T-cell (primary cell): ENCODE measurements at places on chromosomes 5 and 9.

DNA sequence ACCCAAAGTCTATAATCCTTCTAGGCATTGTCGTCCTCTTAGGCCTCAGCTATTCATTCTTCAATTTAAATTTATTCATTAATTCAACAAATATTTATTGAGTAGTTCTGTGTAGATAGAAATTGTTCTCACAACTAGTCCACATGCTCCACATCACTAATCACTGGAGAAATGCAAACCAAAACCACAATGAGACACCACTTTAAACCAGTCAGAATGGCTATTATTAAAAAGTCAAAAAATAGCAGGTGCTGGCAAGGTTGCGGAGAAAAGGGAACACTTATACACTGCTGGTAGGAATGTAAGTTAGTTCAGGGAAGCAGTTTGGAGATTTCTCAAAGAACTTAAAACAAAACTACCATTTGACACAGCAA is 51.1 kb upstream of the TNFSF15 start:
- no peak for DNase-seq

- no peak for DNase-seq
Observed at GRCh38 chr5:83337453-83338035, 134.0 kb upstream of the VCAN start.

DNA sequence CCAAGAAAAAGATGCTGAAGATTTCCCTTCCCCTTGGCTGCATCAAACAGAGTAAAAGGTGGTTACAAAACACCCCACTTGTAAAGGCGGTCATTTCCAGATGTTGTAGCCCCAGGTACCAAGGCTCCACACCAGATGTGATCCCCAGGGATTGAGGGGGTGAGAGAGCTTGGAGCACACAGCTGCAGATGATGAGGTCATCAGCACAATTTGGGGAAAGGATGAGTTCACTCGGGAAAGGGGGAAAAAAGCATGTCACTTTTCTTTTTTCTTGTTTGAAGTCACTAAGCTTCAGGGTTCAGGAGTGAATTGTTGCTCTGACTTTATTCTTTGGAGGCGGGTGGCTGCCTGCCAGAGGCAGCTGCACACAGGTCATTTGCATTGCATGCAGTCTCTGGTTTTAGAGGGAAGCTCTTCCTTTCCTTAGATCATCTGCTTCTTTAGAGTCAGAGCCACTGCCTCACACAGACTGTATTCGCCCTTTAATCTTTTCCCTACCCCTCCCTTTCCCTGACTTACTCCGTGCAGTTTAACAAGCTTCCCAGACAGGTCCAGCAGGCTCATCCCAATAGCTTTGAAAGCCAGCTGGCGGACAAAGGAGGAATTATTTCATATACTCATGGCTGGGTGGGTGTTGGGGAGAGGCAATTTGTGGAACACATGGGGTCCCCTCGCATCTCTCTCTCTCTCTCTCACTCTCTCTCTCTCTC is 409.3 kb upstream of the SLC24A2 start:
- DNase-seq = no peak

DNA sequence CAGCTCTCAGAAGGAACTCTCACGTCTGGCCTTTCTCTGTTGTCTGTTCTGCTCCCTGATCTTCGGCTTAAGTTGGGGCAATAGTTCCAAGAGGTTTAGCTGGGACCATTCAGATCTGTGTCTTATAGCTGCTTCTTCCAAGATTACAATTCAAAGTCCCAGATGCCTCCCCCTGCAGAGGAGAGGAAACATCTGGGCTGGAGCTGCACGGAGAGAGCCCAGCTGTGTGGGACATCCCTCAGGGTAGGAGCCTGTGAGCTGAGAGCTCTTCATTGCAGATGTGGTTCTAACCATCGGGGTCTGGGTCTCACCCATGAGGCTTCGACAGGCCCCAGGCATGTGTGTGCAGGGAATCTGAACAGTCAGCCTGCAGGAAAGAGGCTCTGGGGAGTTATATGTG is 9.0 kb upstream of the PHF19 start:
- no peak for DNase-seq

- no peak for DNase-seq
Observed at GRCh38 chr5:67426961-67427849, 230.6 kb upstream of the CD180 start.

GRCh38 chr9:114296338-114296737 is 26.6 kb upstream of the ORM1 start:
- no peak for DNase-seq

- no peak for DNase-seq
Observed at GRCh38 chr5:34841816-34842215, 2.9 kb downstream of the TTC23L start.

DNA sequence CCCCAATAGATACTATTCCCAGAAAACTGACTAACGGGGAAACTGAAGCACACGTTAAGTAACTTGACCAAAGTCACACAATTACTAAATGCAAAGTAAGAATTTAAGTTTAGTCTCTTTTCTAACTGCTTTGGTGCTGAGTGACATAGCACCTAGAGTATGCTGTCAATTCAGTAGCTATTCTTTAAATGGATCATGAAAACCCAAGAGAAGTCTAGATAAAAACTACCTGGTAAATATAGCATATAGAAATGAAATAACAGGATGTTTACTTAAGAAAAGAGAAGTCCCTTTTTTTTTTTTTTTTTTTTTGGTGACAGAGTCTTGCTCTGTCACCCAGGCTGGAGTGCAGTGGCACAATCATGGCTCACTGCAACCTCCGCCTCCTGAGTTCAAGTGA is 129.2 kb downstream of the PDE4D start:
- DNase-seq = no peak

DNA sequence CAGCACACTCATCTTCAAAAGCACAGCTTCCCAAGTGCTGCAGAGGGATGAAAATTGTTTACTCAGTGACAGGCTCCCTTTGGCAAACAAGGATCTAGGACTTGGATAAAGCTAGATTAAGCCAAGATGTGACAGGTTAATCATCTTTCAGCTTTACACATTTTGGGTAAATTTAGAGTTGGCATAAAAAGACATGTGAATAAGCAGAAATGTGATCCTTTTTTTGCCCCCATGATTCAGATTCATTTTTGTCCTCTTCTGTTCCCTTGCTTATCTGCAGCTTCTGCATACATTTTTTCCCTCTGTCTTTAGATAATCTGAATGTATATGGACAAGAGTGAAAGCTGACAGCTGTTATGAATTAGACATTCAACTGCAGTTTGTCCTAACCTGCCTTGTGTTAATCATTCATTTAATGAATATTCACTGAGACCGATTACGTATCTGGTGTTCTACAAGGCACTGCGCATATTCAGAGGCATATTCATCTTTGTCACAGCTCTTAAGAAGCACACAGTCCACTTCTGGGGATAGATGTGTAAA is 19.6 kb downstream of the ADAMTSL1 start:
- DNase-seq = no peak

- DNase-seq = no peak
Observed at GRCh38 chr9:122206118-122207046, 22.4 kb downstream of the LHX6 start.

GRCh38 chr9:100219347-100219746 is 120.3 kb downstream of the INVS start:
- no peak for DNase-seq

GRCh38 chr5:123937230-123937629 is 425.3 kb downstream of the CSNK1G3 start:
- no peak for DNase-seq

GRCh38 chr5:118146824-118147223 is 841.5 kb downstream of the DTWD2 start:
- no peak for DNase-seq

DNA sequence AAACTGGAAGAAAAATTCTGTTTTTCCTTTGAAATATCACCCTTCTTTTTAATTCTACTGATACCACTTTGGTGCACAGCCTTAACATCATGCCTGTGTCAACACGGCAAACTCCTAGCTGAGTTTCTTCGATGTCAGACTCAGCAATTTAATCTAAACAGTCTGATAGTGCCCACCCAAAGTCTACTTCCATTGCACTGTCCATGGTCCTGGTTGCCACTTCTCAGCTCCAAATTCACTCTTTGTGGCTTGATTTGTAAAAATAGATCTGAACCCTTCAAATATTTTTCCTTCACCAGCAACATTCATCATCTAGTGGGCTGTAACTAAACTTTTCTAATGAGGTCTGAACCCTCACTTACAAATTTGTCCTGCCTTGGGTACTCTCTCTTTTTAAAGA is 107.8 kb downstream of the NUDT12 start:
- no peak for DNase-seq

DNA sequence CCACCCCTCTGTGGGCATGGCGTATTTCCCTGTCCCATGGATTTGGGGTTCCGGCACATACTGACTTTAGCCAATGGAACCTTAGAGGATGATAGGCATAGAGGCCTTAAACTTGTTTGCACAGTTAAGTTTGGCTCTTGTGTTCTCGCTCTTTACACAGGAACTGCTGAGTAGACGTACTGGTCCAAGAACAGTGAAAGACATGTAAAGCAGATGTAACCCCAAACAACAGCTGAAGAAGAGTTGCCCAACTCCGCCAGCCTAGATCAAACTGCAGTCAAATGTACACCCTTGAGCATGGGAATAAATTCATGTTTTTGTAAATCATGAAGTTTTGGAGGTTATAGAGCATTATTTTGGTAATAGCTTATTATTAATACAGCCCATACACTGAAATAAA is 260.0 kb upstream of the NREP start:
- no peak for DNase-seq

GRCh38 chr5:14251733-14252132 is 108.6 kb downstream of the TRIO start:
- DNase-seq = no peak

DNA sequence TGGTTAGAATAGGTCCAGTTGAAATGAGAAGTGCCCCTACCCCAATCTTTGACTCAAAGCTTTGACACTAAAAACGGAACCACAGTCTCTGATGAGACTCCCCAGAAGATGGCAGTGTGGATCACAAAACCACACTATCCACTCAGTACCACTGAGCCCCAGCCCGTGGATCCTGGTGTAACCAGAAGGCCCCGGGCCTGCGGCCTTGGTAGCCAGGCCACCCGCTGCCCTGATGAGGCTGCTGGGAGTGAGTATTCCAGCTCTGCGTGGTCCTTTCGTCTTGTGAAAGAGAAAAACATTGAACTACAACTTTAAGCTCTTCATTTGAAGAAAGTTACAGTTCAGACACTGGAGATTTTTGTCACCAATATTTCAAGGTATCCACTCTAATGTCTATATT is 42.2 kb upstream of the FBP1 start:
- peak; percentile 31 for DNase-seq

- no peak for DNase-seq
Observed at GRCh38 chr9:102779356-102779755, 215.8 kb upstream of the CYLC2 start.

- no peak for DNase-seq
Observed at GRCh38 chr5:58635416-58635815, 52.5 kb downstream of the RAB3C start.

GRCh38 chr5:174325431-174325830 is 279.9 kb downstream of the NSG2 start:
- no peak for DNase-seq

- no peak for DNase-seq
Observed at GRCh38 chr5:133546500-133546899, 65.8 kb downstream of the FSTL4 start.

- no peak for DNase-seq
Observed at GRCh38 chr9:130240410-130241197, 25.0 kb upstream of the HMCN2 start.

DNA sequence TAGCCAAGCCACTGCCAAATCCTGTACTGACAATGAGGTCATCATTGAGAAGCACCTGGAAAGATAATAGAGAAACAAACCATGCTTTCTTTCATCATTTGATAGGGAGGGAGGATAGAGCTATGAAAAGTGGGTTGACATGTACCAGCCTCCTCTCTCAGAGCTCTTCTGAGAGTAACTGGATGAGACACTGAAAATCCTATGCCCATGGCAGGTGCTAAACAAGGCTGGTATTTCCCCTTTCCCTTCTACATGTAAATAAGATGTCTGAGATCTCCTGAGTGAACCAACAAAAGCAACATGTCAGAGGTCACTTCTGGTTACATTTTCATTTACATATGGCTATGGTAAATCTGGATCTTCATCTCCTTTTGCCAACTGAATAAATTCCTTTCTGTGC is 45.3 kb upstream of the TRAF1 start:
- DNase-seq = no peak

GRCh38 chr9:89149726-89150125 is 28.9 kb downstream of the SHC3 start:
- no peak for DNase-seq

DNA sequence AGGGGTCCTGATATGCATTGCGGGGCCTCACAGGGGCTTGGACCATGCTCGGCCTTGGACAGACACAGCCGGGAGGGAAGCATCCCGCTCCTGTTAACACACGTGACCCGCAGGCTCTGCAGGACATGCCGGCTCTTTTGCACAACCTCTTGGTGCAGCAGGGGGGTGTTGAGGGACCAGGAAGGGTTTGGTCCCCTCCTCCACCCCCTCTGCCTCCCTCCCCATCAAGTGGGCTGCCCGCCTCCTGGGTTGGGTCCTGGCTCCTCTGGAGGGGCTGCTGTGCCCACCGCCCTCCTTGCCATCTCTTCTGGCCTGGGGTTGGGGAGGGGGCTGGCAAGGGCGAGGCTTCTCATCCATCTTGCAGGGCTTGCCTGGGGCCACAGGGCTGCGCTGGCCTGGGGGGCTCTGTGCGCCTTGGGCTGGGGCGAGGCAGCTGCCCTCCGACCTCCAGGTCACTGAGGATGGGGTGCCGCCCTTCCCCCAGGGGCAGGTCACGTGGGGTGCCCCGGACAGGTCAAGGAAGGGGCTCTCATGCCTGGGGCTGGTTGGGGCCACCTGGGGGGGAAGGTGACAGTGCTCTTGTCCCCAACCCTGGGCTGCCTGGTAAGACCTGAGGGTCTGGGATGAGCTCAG is 16.8 kb upstream of the SLC9A3 start:
- DNase-seq = no peak

DNA sequence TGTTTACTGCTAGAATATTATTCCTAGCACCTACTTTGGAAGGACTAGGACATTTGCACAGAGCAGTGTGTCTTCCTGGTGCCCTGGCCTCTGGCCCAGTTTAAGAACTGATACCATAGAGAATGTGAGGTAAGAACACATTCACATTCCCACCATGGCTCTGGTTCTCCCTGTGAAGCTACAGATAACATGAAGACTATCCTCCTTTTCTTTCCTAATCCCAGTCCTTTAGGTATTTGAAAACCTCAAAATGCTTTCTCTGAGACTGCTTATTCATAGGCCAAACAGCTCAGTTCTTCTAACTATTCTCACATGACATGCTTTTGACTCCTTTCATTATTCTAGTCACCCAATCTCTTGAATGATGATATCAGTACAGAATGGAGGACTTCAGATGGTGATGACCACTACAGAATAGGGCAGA is 11.9 kb downstream of the FAM219A start:
- no peak for DNase-seq

- DNase-seq = no peak
Observed at GRCh38 chr5:6718161-6718681, 5.0 kb downstream of the TENT4A start.

GRCh38 chr9:81902196-81902595 is 26.0 kb upstream of the SPATA31D4 start:
- DNase-seq = no peak

- DNase-seq = no peak
Observed at GRCh38 chr9:120741191-120741590, 26.9 kb upstream of the MEGF9 start.

DNA sequence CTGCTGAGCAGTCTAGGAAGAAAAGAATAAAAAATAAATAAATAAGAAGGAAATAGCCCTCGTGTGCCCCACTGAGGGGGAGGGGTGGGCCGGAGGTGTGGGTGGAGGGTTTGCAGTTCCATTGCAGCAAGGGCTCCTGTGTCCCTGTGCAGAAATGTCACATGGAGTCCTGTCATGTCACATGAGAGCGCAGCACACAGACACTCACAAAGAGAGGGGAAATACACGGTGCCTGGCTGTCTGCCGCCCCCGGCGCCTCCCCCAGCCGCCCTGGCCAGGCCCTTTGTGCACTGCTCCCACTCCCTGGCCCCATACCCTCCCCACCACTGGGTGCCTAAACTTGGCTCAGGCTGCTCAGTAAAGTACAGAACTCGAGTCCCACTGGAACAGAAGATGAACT is 55.6 kb upstream of the SPTLC1 start:
- no peak for DNase-seq
